ENCODE measurements at places on chromosomes 16 and 17.
A peak's percentile ranks its signal among the peaks of the same experiment; 100 is the strongest.

GRCh38 chr17:10737168-10737622 is 7.4 kb upstream of the TMEM220 start:
- ATAC-seq, result peak; percentile 56

GRCh38 chr17:79543531-79543930 is 67.3 kb downstream of the RBFOX3 start:
- no peak for ATAC-seq

GRCh38 chr17:51548125-51548524 is 287.8 kb downstream of the UTP18 start:
- no peak for ATAC-seq

- no peak for ATAC-seq
Observed at GRCh38 chr16:54370278-54371040, 83.9 kb upstream of the IRX3 start.

DNA sequence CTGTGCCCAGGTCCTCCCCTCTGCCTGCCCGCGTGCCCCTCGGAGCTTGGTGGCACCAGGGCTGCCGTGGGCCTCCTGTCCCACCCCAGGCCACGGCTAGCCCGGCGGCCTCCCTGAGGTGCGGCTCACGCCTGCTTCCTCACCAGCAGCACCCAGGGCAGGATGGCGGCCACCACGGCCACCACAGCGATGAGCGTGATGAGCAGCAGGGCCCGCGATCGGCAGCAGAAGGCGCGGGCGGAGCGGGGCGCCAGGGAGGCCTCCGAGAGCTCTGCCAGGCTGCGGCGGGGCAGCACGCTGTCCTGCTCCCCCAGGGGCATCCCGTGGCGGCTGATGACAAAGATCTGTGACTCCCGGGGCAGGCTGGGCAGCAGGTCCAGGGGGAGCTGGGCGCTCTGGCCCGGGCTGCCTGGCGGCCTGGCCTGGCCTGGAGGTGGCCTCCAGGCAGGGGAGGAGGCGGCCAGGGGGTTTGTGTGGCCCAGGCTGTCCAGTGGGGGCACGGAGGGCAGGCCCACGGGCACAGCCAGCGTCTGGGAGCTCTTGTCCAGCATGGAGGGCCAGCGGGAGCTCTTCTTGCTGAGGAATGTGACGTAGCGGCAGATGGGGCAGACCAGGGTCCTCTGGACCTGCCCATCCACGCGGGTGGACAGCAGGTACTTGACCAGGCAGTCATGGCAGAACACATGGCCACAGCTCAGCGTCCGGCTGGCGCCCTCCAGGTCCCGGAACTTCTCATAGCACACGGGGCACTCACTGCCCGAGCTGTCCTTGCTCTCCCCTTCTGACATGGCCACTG is 4.8 kb downstream of the RNF222 start:
- ATAC-seq, result no peak

- ATAC-seq, result peak; percentile 50
Observed at GRCh38 chr17:77363821-77364361, 223.1 kb downstream of the SEC14L1 start.
